Smooth muscle cell of bladder (primary cell): ENCODE measurements at places on chromosomes 2 and 18. TPM values are rescaled to one million over a fixed set of nuclear protein-coding genes. Genes with fewer than 3 reads are reported as not detected.

The UBE2F gene
- total RNA-seq = 46.4 and 47.9 TPM in 2 replicates

The FRZB gene
- 0.09 TPM in 1 of 2 replicates, not detected in the other for total RNA-seq

The RFTN2 gene
- 6.9 and 10.5 TPM in 2 replicates for total RNA-seq

The SLC20A1 gene
- 28.2 and 42.7 TPM in 2 replicates for total RNA-seq

The L3MBTL4 gene
- under 0.01 and 0.28 TPM in 2 replicates for total RNA-seq

The TET3 gene
- 2.1 and 3.1 TPM in 2 replicates for total RNA-seq

The LYPD6B gene
- total RNA-seq = 0.18 and 2.0 TPM in 2 replicates

The MC4R gene
- not detected in 2 replicates for total RNA-seq

The ZNF396 gene
- total RNA-seq = 2.8 and 3.1 TPM in 2 replicates

The PRKAG3 gene
- total RNA-seq = not detected in 2 replicates

The DSG2 gene
- 2.3 and 23.3 TPM in 2 replicates for total RNA-seq

The TRAF3IP1 gene
- 9.9 and 11.9 TPM in 2 replicates for total RNA-seq

The GPR17 gene
- not detected in 2 replicates for total RNA-seq

The SP9 gene
- not detected in 2 replicates for total RNA-seq

The ANTXR1 gene
- 262 and 309 TPM in 2 replicates for total RNA-seq

The MYO7B gene
- total RNA-seq = not detected in 2 replicates

The REG3A gene
- total RNA-seq = not detected in 2 replicates

The EPG5 gene
- total RNA-seq = 18.3 and 28.3 TPM in 2 replicates

The CHCHD5 gene
- 12.0 and 14.2 TPM in 2 replicates for total RNA-seq
